ENCODE measurements at places on chromosomes 16 and 17. TPM values are rescaled to one million over a fixed set of nuclear protein-coding genes. Genes with fewer than 3 reads are reported as not detected.
A peak's percentile ranks its signal among the peaks of the same experiment; 100 is the strongest.

The HAS3 gene
- total RNA-seq, result 72.2 TPM

DNA sequence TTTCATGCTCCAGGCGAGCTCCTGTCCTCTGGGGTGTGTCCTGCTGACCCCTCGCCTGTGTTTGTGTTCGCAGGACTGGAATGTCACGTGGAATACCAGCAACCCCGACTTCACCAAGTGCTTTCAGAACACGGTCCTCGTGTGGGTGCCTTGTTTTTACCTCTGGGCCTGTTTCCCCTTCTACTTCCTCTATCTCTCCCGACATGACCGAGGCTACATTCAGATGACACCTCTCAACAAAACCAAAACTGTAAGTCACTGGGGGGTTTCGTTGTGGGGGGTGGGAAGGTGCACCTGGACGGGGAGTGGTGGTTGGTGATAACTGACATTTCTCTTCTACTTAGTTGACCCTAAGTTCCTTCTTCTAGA is 58.3 kb downstream of the ABCC1 start:
- peak; percentile 48 for ATAC-seq

- peak; percentile 67 for ATAC-seq
These were observed 123.3 kb downstream of the CDK5R1 start for GRCh38 chr17:32609884-32610650.

GRCh38 chr17:18248300-18248731 is 10.2 kb downstream of the FLII start:
- ATAC-seq, result peak; percentile 47

The KCNG4 gene
- not detected for total RNA-seq

The UNKL gene
- total RNA-seq, result 5.3 TPM

- ATAC-seq, result peak; percentile 94
These were observed 205.2 kb downstream of the RAB11FIP4 start for GRCh38 chr17:31596382-31597323.

The PPL gene
- total RNA-seq, result 705 TPM

GRCh38 chr17:81422776-81423697 is 27.8 kb downstream of the BAHCC1 start:
- ATAC-seq, result peak; percentile 60

The FASN gene
- 352 TPM for total RNA-seq

DNA sequence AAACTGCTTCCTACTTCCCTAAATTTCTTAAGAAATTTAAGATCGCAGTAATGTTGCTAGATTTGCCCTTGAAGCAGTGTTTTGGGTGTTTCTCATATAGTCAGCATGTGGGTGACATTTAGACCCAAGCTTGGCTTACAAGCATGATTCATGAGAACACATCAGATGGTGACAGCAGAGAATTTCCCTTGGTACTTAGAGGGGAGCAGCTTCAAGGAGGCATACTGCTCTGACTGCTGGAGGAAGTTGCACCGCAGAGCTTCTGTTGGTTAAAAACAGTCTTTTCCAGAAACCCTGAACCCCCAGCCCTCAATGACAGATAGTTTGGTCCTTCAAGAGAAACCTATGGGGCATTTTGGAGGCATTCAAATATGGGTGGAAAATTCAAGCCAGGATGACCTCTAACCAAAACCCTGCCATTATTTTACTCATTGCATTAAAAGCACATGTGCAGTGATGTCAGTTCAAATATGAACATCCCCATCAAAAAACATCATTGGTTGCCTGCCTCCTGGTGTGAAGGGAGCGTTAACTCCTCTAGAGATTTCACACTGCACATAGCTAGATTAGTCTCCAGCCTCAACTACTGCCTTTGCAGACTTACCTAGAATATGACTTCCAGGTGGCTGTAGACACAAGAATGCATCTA is 201.5 kb upstream of the CACNG5 start:
- no peak for ATAC-seq

DNA sequence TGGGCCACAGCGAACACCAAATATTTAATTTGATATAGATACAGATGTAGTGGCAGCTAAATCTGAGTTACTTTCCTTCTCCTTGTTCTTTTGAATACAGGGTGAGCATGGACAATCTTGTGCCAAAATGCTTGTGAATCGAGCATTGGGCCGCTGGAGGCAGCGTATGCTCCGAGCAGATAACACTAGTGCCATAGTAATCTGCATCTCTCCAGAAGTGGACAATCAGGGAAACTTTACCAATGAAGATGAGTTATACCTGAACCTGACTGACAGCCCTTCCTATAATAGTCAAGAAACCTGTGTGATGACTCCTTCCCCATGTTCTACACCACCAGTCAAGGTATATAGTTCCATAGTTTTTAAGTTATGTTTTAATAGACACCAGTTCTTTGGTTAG is 21.2 kb upstream of the BCAS3 start:
- no peak for ATAC-seq

DNA sequence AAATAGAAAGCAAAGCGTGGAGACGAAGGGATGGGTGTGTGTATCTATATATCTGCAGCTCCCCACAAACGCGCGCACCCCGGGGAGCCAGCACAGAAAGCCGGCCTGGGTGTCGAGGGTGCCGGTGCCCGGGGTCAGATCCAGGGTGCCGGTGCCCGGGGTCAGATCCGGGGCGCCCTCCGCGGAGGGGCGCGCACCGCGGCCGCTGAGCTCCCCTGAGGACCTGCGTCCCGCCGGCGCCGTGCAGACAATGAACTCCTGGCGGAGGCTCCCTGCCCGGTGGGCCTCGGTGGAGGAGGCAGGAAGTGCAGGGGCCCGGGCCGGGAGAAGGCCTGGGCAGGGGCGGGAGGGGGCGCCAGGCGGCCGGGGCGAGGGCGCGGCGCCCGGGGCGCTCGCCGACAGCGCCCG is 1.1 kb downstream of the ZNF423 start:
- ATAC-seq, result no peak

The SCGB1C2 gene
- total RNA-seq, result not detected

GRCh38 chr16:10776280-10776679 is 32.6 kb downstream of the NUBP1 start:
- no peak for ATAC-seq

The TEKT1 gene
- total RNA-seq, result not detected

The TP53TG3 gene
- not detected for total RNA-seq

The EVI2B gene
- 1.3 TPM for total RNA-seq

DNA sequence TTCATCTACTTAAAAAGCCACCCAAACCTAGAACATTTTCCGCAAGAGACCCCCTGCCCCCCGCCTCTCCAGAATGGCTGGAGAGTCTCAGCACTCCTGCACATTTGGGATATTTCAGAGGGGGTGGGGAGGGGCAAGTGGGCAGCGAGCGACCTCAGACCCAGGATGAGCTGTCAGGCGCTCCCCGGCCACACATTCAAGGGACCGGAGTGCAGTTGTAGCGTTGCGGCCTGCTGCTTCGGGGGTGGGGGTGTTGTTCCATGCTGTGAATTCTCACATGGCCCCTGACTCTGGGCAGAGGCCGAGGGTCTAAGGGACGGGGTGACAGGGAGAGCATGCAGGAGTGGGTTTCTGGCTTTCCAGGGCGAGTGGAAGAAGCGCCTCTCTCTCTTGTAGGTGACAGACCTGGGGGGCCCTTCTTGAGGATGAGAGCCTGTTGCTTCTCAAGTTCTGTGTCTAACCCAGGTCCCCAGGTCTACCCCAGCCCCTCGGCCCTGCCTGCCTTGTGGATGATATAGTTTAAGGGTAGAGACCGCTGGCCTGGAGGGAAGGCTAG is 231.2 kb downstream of the SEC14L1 start:
- no peak for ATAC-seq

- ATAC-seq, result no peak
These were observed 2275.5 kb downstream of the TP53TG3F start for GRCh38 chr16:35734728-35735402.

- ATAC-seq, result peak; percentile 44
These were observed 8.5 kb upstream of the SPNS2 start for GRCh38 chr17:4490109-4490591.

DNA sequence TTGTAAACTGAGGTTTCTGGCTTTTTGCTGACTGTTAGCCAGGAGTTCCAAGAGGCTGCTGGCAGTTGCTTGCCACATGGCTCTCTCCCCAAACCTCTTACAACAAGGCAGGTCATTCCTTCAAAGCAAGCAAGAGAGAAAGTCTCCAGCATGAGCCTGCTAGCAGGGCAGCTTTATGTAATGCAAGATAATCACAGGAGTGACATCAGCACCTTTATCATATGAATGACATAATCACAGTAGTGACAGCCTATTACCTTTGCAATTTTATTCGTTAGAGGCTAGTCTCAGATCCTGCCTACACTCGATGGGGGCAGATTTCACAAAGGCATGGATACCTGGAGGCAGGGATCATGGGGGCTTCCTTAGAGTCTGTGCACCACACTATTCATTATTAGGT is 79.5 kb upstream of the KCNJ16 start:
- no peak for ATAC-seq

The HCRT gene
- not detected for total RNA-seq

- ATAC-seq, result no peak
These were observed 176.0 kb upstream of the RPL38 start for GRCh38 chr17:74027444-74027843.

The TBC1D3 gene
- not detected for total RNA-seq

GRCh38 chr17:79072544-79072943 is 2.1 kb upstream of the ENGASE start:
- ATAC-seq, result no peak

DNA sequence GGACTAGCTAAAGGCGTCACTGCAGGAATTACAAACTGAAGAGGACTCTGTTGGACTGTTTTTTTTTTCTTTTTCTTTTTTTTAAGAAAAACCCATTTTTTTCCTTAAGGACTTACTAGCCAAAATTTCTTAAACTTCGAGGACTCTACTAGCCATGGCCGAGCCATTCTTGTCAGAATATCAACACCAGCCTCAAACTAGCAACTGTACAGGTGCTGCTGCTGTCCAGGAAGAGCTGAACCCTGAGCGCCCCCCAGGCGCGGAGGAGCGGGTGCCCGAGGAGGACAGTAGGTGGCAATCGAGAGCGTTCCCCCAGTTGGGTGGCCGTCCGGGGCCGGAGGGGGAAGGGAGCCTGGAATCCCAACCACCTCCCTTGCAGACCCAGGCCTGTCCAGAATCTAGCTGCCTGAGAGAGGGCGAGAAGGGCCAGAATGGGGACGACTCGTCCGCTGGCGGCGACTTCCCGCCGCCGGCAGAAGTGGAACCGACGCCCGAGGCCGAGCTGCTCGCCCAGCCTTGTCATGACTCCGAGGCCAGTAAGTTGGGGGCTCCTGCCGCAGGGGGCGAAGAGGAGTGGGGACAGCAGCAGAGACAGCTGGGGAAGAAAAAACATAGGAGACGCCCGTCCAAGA is 878 bp downstream of the HEXIM1 start:
- ATAC-seq, result peak; percentile 35

The SPATA32 gene
- 0.24 TPM for total RNA-seq

GRCh38 chr17:81329927-81330883 is 35.1 kb upstream of the SLC38A10 start:
- peak; percentile 21 for ATAC-seq

DNA sequence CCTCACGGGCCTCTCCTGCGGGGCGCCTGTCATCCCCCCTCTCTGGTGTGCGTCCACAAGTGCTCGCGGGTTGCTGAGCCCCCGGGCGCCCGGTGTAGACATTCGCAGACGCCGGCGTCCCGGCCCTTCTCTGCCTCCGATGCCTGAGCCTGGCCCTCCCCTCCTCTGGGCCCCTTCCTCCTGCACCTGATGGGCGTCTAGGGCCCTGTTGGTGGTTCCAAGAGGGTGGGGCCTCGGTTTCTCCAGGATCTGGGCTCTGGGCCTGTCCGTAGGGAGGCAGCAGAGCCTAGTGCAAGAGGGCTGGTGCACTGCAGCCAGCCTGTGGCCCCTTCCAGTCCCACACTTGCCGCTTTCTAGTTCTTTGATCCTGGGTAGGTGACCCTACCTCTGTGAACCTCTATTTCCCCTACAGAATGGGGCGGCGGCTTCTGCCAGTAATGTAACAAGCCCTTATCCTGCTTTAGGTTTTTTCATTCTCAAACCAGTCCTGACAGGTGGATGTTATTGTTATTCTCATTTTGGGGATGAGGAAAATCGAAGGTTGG is 623 bp downstream of the E4F1 start:
- ATAC-seq, result peak; percentile 58

GRCh38 chr17:688100-688989 is 26.3 kb downstream of the VPS53 start:
- no peak for ATAC-seq

- peak; percentile 86 for ATAC-seq
These were observed 35.1 kb upstream of the CDRT4 start for GRCh38 chr17:15502369-15503112.

DNA sequence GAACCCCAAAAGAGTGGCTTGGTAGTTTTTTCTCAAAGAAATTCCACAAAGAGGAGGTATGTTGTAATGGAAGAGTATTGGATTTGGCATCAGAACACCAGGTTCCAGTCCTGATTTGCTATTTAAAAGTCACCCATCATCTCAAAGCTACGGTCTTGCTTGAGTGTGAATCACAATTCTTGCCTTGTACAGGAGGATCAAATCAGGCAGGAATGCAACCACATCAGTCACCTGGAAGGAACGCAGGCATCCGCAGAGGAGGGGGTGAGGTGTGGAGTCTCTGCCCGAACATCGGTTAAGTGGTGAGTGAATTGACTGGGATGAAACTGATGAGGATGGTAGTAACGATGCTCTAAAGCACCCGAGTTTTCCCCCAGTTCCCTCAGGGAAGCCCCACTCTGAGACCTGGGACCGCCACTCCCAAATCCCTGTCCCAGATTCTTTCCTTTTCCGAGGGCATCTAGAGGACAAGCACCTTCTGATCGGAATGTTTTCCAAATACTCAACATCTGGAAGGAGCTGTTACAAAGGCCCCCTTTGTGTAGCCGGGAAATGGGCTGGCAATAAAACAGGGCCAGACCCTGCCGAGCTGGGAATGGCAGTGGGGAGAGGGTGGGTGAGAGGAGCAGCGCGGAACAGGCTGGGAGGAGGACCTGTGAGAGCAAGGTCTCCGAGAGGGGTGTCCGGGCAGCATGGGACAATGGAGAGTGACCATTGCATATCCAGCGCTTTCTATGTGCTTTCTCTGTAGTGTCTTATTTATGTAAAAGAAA is 469.6 kb downstream of the SLC39A11 start:
- no peak for ATAC-seq

- no peak for ATAC-seq
These were observed 205.1 kb downstream of the KATNIP start for GRCh38 chr16:27754788-27755690.

The NPIPA3 gene
- 1.8 TPM for total RNA-seq

The ZSCAN10 gene
- not detected for total RNA-seq

- no peak for ATAC-seq
These were observed 661 bp downstream of the GIT1 start for GRCh38 chr17:29588562-29589411.

- ATAC-seq, result no peak
These were observed 40.3 kb downstream of the ARHGAP17 start for GRCh38 chr16:24974859-24975258.

The NPTX1 gene
- not detected for total RNA-seq

The TP53TG3F gene
- total RNA-seq, result not detected
